Thymus (tissue), 14 donors: ENCODE measurements at places on chromosomes 4 and X. TPM values are rescaled to one million over a fixed set of nuclear protein-coding genes. Genes with fewer than 3 reads are reported as not detected.

PDCL2 gene
- polyA plus RNA-seq = 0.11 TPM

TRIM61 gene
- 1.3 TPM for polyA plus RNA-seq

GAGE12H gene
- polyA plus RNA-seq = not detected

GAB1 gene
- 3.9 TPM for polyA plus RNA-seq

UBA6 gene
- polyA plus RNA-seq = 13.8 TPM

IL13RA1 gene
- 38.5 TPM for polyA plus RNA-seq

F8A3 gene
- polyA plus RNA-seq = 4.4 TPM

PPP2R2C gene
- 6.4 TPM for polyA plus RNA-seq

DNA sequence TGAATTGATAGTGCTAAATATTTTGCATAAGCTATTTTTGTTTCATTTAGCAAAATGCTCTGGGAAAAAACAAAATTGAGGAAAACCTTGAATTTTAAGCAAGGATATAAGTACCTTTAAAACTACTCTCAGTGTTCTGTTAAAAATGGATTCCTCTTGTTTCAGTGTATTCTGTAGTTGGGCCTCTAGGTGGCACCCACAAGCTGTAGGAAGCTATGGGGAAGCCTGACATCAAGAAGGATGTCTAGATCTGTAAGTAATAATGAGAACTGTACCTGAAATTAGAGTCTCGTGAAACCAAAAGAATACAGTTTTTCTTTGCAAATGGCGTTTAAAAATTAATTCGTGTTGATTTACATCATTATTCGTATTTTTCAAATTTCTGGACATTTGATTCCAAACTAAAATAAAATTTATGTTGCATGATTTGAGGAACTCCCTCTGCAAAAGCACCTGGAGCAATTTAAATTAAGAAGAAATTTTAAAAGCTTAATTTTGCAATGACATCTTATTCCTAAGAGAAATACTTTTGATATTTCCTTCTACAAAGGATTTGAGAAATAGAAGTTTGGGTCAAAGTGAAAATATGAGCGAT is 51.2 kb downstream of the TMPRSS11E start:
- H3K4me1 ChIP-seq = no peaks in the 10 kb centered on the region
- no peak overlapping the region for H3K4me3 ChIP-seq
- H3K27ac ChIP-seq = no peak overlapping the region

GRCh38 chr4:76706581-76706980 is 191.4 kb downstream of the SOWAHB start:
- DNase-seq = no peak
- H3K27me3 ChIP-seq = no peaks in the 10 kb centered on the region
- no peaks in the 10 kb centered on the region for H3K36me3 ChIP-seq
- no peaks in the 10 kb centered on the region for H3K4me1 ChIP-seq
- H3K4me3 ChIP-seq = no peak overlapping the region
- no peak overlapping the region for H3K27ac ChIP-seq

GRCh38 chrX:43345166-43345565 is 310.9 kb upstream of the MAOA start:
- no peak overlapping the region for H3K27ac ChIP-seq
- no peaks in the 10 kb centered on the region for H3K36me3 ChIP-seq
- DNase-seq = no peak
- no peaks in the 10 kb centered on the region for H3K27me3 ChIP-seq
- H3K4me3 ChIP-seq = no peak overlapping the region

- no peaks in the 10 kb centered on the region for H3K4me1 ChIP-seq
- no peak for DNase-seq
- no peak overlapping the region for H3K4me3 ChIP-seq
- no peak overlapping the region for H3K27ac ChIP-seq
- no peaks in the 10 kb centered on the region for H3K27me3 ChIP-seq
Observed at GRCh38 chr4:135249024-135249423, 1047.4 kb upstream of the PABPC4L start.

- H3K27me3 ChIP-seq = no peaks in the 10 kb centered on the region
- H3K4me3 ChIP-seq = no peak overlapping the region
- no peaks in the 10 kb centered on the region for H3K36me3 ChIP-seq
- DNase-seq = no peak
- H3K4me1 ChIP-seq = peaks cover 5% of the 10 kb centered on the region
- H3K27ac ChIP-seq = no peak overlapping the region
Observed at GRCh38 chr4:54542119-54542438, 115.7 kb upstream of the KIT start.

DNA sequence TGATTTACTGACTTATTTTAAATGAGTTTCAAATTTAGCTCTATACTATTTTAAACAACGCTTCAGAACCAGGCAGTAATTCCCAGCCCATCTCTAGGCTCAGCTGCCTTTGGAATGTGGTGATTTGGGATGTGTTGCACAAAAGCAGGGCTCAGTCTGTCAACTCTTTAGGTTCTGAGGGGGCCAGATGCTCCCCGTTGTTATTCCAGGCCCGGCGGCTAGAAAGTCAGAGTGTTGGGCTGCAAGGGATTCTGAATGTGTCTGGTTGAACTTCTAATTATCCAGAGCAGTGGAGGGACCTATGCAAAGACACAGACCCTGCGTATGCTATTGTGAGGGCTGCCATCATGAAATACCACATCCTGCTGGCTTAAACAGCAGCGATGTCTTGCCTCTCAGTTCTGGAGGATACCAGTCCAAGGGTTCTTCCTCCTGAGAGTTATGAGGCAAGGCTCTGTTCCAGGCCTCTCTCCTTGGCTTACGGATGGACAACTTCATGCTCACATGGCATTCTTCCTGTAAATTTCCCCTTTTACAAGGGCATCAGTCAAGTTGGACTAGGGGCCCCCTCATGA is 123.2 kb upstream of the TRIM2 start:
- H3K27ac ChIP-seq = no peak overlapping the region
- H3K4me3 ChIP-seq = no peak overlapping the region
- H3K4me1 ChIP-seq = peaks cover 24% of the 10 kb centered on the region

DNA sequence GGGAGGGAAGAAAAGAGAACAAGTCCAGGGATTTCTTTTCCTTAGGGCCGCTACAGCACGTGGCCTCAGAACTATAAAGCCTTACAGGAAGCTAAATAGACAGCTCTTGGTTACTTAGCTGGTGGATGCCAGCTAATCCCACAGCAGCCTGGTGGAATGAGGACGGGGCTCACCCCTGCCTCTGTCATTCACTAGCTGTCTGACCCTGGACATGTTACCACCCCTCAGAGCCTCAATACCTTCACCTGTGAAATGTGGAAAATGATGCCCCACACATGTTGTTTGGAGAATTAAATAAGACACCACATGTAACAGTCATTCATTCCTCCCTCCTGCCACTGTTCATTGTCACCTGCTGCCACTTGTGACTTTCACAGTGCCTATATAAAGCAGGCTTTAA is 15.7 kb downstream of the CCKAR start:
- H3K27ac ChIP-seq = no peak overlapping the region
- no peaks in the 10 kb centered on the region for H3K4me1 ChIP-seq
- no peaks in the 10 kb centered on the region for H3K27me3 ChIP-seq
- no peak for DNase-seq

DNA sequence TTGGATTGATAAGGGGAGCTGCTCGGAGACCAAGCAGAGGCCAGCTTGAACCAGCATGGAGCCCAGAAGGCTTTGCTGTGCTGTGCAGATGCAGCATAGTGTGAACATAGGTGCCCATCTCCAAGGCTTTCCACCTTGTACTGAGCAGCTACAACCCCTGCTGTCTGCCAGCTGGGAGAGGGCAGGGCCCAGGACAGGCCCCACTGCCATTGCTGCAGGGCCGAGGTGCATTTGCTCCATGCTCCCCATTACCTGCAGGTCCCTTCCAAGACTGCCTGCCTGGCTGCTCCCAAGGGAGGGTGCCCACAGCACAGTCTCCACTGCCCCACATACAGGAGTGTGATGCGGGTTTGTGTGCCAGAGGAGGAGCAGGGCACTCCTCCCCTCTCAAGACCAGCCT is 1016.0 kb upstream of the INTU start:
- H3K4me1 ChIP-seq = no peaks in the 10 kb centered on the region
- no peak overlapping the region for H3K27ac ChIP-seq
- no peaks in the 10 kb centered on the region for H3K36me3 ChIP-seq
- no peak overlapping the region for H3K4me3 ChIP-seq

DNA sequence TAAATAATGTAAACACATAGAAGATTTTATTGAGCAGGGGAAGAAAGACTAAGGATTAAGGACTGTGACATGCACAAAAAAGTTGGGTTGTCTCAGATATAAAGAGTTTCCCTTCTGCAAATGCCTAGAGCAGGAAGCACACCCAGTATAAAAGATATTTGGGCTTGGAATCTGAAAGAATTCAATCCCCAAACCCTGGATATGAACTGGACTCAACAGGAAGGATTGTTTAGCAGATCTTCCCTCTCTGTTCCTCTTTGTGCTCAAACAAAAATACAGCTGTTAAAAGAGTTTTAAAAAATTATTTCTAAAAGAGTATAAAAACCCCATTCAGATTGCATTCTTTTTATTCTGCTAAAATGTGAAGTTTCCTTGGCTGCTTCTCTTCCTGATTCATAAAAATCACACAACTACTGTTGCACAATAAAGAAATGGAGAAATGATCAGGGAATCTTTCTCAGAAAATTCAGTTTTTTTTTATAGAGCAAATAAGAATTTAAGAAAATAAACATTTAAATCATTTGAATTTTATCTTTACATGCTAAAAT is 71.4 kb downstream of the PDLIM5 start:
- H3K4me3 ChIP-seq = no peak overlapping the region
- no peak for DNase-seq
- no peak overlapping the region for H3K27ac ChIP-seq

DNA sequence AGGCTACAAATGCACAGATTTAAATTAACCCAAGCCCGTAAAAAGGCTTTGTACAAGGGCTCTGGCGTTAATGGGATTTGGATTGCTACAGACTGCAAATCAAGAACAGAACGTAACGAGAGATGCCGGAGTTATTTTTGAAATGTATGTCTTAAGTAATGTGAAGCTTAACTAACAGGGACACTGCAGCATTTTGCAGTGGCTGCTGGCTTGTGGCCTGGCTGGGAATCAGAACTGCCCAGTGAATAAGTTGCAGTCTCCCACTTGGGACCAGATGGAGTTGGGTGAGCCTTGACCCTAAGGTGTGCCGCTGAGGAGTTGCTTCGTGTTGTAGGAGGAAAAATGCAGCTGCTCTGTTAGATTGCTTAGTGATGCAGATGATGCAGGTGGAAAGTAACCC is 318.4 kb downstream of the DHX15 start:
- no peaks in the 10 kb centered on the region for H3K36me3 ChIP-seq
- no peak for DNase-seq

DNA sequence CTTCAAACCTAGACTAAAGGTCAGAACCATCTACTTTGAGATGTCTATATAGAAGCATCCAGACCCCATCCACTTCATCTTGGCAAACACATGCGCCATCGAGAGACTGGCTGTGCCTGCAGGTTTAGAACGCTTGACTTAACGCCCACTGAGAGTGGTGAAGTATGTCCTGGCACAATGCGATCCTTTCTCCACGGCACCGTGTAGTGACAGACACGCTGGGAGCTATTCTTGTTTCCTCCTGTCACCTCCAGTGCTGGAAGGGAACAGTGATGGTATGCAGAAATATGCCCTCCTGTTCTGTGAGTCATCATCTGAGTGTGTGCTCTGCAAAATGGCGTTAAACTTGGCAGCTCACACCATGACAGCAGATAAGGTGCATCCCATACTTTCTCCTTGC is 330.2 kb downstream of the NLGN4X start:
- no peak overlapping the region for H3K4me3 ChIP-seq
- DNase-seq = no peak
- no peaks in the 10 kb centered on the region for H3K27me3 ChIP-seq
- no peak overlapping the region for H3K27ac ChIP-seq
- H3K36me3 ChIP-seq = peaks cover 4% of the 10 kb centered on the region

GRCh38 chrX:55340896-55341433 is 76.2 kb upstream of the PAGE3 start:
- no peaks in the 10 kb centered on the region for H3K36me3 ChIP-seq
- H3K4me1 ChIP-seq = peaks cover 2% of the 10 kb centered on the region
- no peak for DNase-seq
- H3K4me3 ChIP-seq = no peak overlapping the region

GRCh38 chrX:10797466-10797865 is 177.1 kb upstream of the MID1 start:
- DNase-seq = no peak
- H3K4me3 ChIP-seq = no peak overlapping the region
- H3K27ac ChIP-seq = no peak overlapping the region

GRCh38 chr4:76883147-76883546 is 14.8 kb downstream of the SOWAHB start:
- H3K4me3 ChIP-seq = no peak overlapping the region
- H3K4me1 ChIP-seq = no peaks in the 10 kb centered on the region
- no peaks in the 10 kb centered on the region for H3K27me3 ChIP-seq
- H3K27ac ChIP-seq = no peak overlapping the region
- no peaks in the 10 kb centered on the region for H3K36me3 ChIP-seq

GRCh38 chrX:3526071-3526470 is 179.6 kb upstream of the MXRA5 start:
- H3K4me3 ChIP-seq = no peak overlapping the region
- no peak overlapping the region for H3K27ac ChIP-seq
- H3K27me3 ChIP-seq = no peaks in the 10 kb centered on the region
- no peaks in the 10 kb centered on the region for H3K4me1 ChIP-seq
- no peaks in the 10 kb centered on the region for H3K36me3 ChIP-seq

GRCh38 chr4:71382900-71383560 is 44.2 kb downstream of the SLC4A4 start:
- H3K4me3 ChIP-seq = no peak overlapping the region
- DNase-seq = no peak
- no peaks in the 10 kb centered on the region for H3K4me1 ChIP-seq
- no peaks in the 10 kb centered on the region for H3K36me3 ChIP-seq
- no peak overlapping the region for H3K27ac ChIP-seq

DNA sequence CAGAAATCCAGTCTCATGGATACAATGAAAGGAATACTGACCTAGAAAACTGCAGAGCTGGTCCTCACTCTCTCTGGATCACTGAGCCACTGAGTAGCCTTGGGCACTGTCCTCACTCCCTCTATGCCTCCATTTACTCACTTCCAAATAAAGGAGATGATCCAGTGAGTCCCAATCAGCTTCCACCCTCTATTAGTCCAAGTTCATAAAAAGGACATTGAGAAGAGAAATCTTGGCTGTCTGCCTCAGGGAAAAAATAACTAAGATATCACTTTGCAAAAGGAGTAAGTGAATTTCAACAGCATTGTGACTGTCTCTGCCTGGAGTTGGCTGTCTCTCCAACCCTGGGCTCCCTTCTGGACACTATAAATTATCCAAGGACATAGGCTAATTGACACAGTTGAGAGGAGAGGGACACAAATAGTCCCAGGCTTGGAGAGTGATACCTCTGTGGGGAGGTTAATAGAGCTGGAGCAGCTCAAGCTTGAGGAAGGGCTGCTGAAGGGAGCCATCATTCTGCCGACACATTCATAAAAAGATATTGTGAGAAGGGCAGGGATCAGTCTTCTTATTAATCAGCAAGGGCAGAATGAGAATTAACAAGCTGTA is 572.3 kb downstream of the RAB28 start:
- H3K27ac ChIP-seq = no peak overlapping the region
- H3K27me3 ChIP-seq = no peaks in the 10 kb centered on the region
- no peaks in the 10 kb centered on the region for H3K36me3 ChIP-seq

DNA sequence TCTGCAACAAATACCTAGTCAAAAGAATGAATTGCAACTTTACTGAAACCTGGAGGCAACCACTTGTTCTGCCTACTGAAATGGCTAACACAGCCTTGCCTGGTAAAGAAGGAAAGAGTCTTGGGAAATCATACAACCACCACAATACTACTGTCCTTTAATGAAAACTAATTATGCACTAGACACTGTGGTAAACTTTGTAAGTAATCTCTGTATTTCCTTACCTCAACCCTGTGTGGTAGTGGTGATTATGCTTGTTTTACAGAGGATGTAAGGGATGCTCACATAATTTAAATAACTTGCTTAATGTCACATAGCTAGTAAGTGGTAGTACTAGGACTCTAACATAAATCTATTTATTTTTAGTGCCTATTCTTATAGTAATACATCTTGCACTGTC is 44.7 kb downstream of the TMEM156 start:
- H3K4me1 ChIP-seq = peaks cover 2% of the 10 kb centered on the region
- H3K36me3 ChIP-seq = no peaks in the 10 kb centered on the region
- no peak overlapping the region for H3K4me3 ChIP-seq
- H3K27ac ChIP-seq = no peak overlapping the region
